Neural crest cell (in vitro differentiated cells): ENCODE measurements at places on chromosomes 1 and 21. TPM values are rescaled to one million over a fixed set of nuclear protein-coding genes. Genes with fewer than 3 reads are reported as not detected.

HOOK1 gene
- total RNA-seq, result 2.1 TPM in 2 replicates

MMEL1 gene
- 0.51 and 0.84 TPM in 2 replicates for total RNA-seq

SERPINC1 gene
- total RNA-seq, result 0.18 TPM in 1 of 2 replicates, not detected in the other

ZBTB21 gene
- 16.4 and 16.6 TPM in 2 replicates for total RNA-seq

HSD3B1 gene
- total RNA-seq, result not detected in 2 replicates

CCDC18 gene
- 20.8 and 21.0 TPM in 2 replicates for total RNA-seq

HEYL gene
- total RNA-seq, result 4.9 and 5.0 TPM in 2 replicates

NUDT4B gene
- total RNA-seq, result not detected in 2 replicates

TCHH gene
- total RNA-seq, result not detected in 2 replicates

KCNJ9 gene
- 0.11 and 0.19 TPM in 2 replicates for total RNA-seq

FOXE3 gene
- total RNA-seq, result 0.35 TPM in 1 of 2 replicates, not detected in the other

ALX3 gene
- total RNA-seq, result 0.21 TPM in 1 of 2 replicates, not detected in the other

ZNF281 gene
- 36.5 and 37.5 TPM in 2 replicates for total RNA-seq

KANK4 gene
- 5.4 and 6.5 TPM in 2 replicates for total RNA-seq

NIBAN1 gene
- 0.63 and 0.82 TPM in 2 replicates for total RNA-seq

S100A16 gene
- total RNA-seq, result 5.3 and 7.1 TPM in 2 replicates

KCNJ6 gene
- total RNA-seq, result 0.68 and 0.75 TPM in 2 replicates

GPR52 gene
- total RNA-seq, result 0.27 and 0.75 TPM in 2 replicates

MAEL gene
- 0.20 and 0.21 TPM in 2 replicates for total RNA-seq

RAP1GAP gene
- 5.3 and 7.4 TPM in 2 replicates for total RNA-seq

GFI1 gene
- total RNA-seq, result 0.11 and 0.16 TPM in 2 replicates

CHI3L1 gene
- not detected in 2 replicates for total RNA-seq

DYNLT4 gene
- total RNA-seq, result not detected in 2 replicates

STYXL2 gene
- 0.07 and 0.11 TPM in 2 replicates for total RNA-seq
